ENCODE measurements at places on chromosomes 5 and 9. TPM values are rescaled to one million over a fixed set of nuclear protein-coding genes. Genes with fewer than 3 reads are reported as not detected.

The FGF1 gene
- not detected for total RNA-seq

DNA sequence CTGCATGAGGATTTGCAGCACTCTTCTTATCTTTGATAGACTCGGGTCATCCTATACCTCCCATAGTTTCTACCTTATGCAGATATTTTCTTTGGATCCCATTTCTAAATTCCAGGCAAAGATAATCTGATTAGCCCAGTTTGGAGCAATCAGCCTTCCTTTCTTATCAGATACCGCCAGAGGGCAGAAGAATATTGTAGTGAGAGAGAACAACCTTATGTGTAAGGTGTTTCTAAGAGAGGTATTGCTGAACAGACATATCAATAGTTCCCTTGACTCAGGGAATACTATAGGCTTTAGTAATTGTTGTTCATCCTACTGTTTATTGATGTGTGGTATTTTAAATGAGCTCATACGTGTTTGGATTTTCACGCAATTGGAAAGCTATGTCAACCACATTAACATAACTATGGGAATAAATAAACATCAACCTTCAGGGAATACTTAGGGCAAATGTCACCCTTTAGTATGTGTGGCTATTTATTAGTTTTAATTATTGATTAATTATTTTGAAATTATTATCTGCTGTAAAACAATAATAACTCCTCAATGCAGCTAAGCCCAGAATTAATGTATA, 1435.2 kb upstream of the CDH9 start:
- no peaks in the 10 kb centered on the region for H3K36me3 ChIP-seq
- H3K4me1 ChIP-seq = no peaks in the 10 kb centered on the region
- no peak overlapping the region for H3K27ac ChIP-seq
- H3K4me3 ChIP-seq = no peak overlapping the region

DNA sequence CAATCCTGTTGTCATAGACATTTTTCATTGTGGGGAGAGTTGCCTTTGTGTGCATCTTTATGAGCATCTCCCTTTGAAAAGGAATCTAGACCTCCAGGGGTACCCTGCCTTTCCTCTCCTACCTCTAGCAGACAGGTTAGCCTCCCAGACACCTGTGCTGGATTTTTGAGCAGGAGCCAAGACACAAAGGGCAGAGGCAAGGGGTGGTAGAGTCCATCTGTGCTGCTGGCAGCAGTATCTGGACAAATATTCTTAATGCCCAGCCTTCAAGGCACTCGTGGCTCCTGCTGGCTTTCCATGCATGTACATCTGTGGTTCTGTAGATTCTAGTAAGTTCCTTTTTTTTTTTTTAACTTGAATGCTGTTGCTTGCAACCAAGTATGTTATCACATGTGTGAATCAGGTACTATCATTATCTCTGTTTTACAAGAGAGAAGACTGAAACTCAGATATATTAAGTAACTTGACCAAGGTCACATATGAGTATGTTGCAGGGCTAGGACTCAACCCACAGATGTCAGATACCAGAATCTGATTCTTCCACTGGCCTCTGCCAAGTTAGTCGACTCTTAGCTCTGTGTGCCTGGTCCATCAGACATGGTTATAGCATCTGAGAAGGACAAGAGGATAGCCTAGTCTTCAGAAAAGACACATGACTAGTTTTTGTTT, 32.9 kb upstream of the GPR151 start:
- H3K4me3 ChIP-seq = no peak overlapping the region
- peaks cover 6% of the 10 kb centered on the region for H3K27me3 ChIP-seq

DNA sequence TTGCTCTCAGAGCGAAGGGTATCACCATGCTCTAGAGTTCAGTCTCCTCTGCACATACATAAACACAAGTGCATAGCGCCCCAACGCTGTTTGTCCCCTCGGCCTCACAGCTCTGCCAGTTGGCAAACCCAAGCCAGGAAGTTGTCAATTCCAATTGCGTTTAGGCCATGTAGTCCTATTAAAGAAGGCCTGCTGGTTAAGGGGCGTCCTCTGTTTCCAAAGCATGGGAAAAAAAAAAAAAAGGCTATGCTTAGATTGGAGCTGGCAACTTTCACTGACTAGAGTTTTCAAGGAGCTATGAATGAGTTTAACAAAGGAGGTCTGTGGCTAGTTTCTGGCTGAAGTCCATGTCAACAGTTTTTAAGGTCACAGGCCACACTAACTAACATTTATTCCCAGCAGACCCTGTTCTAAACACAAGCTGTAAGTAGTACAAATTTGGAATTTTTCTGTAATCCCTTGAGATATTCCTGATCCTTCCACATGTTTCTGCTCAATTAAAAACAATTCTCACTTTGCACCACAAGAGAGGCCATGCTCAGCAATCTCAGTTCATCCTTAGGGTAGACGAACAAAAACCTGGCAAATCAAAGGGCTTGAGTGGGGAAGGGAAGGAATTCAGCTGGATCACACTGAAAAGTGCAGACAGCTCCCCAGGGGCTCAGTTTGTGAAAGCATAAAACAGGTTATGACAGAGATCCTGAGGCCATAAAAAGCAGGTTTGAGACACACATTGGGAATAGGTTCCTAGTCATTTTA, 187.7 kb downstream of the DENND1A start:
- no peak overlapping the region for H3K27ac ChIP-seq
- H3K36me3 ChIP-seq = no peaks in the 10 kb centered on the region
- DNase-seq = no peak
- H3K4me3 ChIP-seq = no peak overlapping the region

DNA sequence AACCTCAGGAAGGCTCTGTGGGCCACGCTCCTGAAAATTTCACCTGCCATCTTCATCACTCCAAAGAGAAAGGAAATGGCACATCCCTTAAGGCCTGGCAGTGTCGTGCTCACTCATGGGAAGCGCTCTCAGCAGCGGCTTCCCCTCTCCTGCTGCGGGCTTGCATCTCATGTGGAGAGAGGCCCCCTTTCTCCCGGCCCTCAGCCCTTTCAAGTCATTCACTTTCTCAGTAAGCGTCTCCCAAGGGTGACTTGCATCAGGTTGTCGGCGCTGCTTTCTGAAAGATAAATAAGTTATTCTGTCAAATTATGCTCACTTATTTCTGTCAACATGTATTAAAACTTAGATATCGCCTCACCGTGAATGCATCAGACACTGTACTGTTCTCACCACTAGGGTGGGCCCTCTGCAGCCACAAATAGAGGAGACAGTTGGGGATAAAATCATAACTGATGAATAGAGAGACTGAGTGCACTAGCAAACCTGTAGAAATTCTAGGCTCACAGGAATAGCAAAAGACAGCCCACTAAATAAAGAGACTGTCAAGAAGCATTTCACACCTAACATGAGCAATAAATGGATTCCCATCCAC, 174.6 kb downstream of the RFK start:
- H3K4me3 ChIP-seq = no peak overlapping the region
- H3K36me3 ChIP-seq = no peaks in the 10 kb centered on the region
- DNase-seq = no peak
- H3K4me1 ChIP-seq = no peaks in the 10 kb centered on the region
- no peak overlapping the region for H3K27ac ChIP-seq

DNA sequence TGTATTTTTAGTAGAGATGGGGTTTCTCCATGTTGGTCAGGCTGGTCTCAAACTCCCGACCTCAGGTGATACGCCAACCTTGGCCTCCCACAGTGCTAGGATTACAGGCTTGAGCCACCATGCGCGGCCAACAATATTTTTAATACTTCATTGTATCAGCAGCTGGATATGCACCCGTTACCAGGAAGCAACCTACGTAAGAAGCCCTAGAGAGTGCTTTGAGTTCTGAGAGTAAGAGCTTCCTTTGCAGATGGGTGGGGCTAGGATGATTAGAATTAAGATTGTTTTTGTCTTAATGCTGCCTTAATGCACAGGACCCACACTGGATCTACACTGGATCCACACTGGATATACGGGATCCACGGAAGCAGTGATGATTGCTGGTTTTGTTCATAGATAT, 123.9 kb upstream of the ABCA1 start:
- no peaks in the 10 kb centered on the region for H3K36me3 ChIP-seq
- no peak overlapping the region for H3K27ac ChIP-seq
- H3K4me3 ChIP-seq = peak overlapping the region; percentile 60
- no peaks in the 10 kb centered on the region for H3K27me3 ChIP-seq

The RNF183 gene
- not detected for total RNA-seq

The GRM6 gene
- not detected for total RNA-seq

The NREP gene
- total RNA-seq = 1.3 TPM

DNA sequence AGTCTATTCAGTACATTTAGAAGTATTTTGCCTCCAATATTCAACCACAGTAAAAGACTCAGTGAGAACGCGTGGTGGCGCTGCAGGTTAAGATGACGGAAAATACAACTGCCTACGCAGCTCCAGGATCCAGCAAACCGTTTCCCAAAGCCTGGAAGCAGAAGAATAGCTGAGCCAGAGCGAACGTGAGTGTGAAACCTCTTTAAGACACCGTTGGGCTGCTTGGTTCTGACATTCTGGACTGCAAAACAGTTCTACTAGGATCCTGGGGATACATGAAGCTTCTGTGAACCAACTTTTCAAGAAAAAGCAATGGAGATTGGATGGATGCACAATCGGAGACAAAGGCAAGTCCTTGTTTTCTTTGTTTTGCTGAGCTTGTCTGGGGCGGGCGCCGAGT, at the start of gene PCDHB16:
Gene PCDHB16, plus strand, starts transcription at position 140 of the 400 bp plus-strand sequence. Its CDS starts 173 bp downstream, at position 313.
- H3K27ac ChIP-seq = no peak within 1 kb of the TSS
- peaks cover 6% of the 10 kb centered on the region for H3K27me3 ChIP-seq
- H3K36me3 ChIP-seq = no peaks in the 10 kb centered on the region
- no peak for DNase-seq

Measured in CD4-positive, CD25-positive, alpha-beta regulatory T cell (primary cell).